ENCODE measurements at places on chromosomes 3 and 15.

GRCh38 chr15:69459066-69459465 is 6.4 kb downstream of the RPLP1 start:
- no peak for DNase-seq

- no peak for DNase-seq
Measured at GRCh38 chr3:22593638-22594037, 609.5 kb upstream of the UBE2E2 start.

GRCh38 chr3:122497425-122497824 is 17.3 kb downstream of the KPNA1 start:
- DNase-seq, result peak; percentile 85

GRCh38 chr15:58524247-58524646 is 92.5 kb downstream of the LIPC start:
- no peak for DNase-seq

- DNase-seq, result no peak
Measured at GRCh38 chr3:188053036-188053340, 101.0 kb upstream of the LPP start.

DNA sequence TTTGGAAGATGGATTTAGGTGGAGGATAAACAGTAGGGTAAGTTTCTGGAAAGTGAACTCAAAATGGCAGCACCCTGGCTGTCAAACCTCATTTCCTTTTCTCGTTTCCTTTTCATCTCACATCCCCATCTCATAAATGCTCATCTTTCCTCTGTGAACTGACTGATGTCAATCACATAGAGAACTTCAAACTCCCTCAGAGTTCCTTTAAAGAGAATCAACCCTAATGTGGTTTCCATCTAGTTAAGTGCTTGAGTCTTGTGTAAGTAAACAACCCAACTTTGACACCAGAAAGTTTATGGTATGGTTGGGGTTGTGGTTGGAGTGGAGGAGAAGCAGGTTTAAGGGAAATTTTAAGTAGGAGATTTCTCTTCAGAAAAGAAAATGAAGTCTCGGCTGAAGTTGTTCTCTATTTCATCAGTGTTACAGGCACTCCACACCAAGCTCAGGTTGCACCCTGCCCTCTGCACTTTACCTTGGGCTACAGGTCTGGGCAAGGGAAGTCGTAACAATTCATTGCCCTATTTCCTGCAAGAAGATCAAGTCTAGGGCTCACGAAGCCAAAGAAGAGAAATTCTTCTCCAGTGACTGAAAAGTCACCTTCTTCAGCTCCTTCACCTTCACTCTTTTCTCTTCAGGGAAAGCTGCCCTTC is 34.4 kb upstream of the TNIK start:
- no peak for DNase-seq

DNA sequence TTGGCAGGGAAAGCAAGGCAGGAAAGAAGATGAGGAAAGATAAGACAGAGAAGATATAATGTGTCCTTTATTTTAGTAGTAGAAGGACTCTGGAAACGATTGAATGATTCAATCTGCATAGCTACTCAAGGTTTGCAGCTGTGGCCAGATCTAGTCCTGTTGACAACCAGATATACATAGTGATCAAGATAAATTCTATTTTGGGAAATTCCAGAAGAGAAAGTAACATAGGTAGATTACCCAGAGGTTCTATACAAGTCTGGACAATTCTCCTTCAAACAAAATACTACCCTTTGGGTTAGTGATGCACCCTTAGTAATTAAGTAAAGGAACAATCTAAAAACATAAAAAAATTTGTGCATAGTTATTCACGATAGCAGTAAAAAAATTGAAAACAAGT is 9.4 kb downstream of the TERC start:
- no peak for DNase-seq

DNA sequence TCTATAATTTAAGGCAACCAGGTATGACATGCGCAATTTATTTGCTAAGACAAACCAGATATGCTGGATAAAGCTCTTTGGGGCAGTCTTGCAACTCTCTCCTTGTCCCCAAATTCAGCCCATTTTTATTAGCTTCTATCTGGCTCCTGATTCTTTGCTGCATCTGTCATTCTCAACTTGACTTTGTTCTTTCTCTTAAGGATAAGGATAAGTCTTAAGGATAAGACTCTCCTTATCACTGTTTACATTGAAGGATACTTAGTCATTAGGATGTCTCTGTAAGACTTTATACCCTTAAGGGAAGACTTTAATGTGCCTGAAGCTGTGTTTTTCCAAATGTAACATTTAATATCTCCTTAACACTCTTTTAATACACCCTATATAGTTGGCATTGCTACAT is 49.2 kb downstream of the ALCAM start:
- DNase-seq, result no peak

- no peak for DNase-seq
Measured at GRCh38 chr3:132378048-132378762, 39.1 kb upstream of the DNAJC13 start.

All from fibroblast of skin of abdomen (primary cell).